CD4-positive, alpha-beta T cell treated with Interleukin-21 for 1 hour (primary cell): ENCODE measurements at places on chromosomes 6 and 20.

DNA sequence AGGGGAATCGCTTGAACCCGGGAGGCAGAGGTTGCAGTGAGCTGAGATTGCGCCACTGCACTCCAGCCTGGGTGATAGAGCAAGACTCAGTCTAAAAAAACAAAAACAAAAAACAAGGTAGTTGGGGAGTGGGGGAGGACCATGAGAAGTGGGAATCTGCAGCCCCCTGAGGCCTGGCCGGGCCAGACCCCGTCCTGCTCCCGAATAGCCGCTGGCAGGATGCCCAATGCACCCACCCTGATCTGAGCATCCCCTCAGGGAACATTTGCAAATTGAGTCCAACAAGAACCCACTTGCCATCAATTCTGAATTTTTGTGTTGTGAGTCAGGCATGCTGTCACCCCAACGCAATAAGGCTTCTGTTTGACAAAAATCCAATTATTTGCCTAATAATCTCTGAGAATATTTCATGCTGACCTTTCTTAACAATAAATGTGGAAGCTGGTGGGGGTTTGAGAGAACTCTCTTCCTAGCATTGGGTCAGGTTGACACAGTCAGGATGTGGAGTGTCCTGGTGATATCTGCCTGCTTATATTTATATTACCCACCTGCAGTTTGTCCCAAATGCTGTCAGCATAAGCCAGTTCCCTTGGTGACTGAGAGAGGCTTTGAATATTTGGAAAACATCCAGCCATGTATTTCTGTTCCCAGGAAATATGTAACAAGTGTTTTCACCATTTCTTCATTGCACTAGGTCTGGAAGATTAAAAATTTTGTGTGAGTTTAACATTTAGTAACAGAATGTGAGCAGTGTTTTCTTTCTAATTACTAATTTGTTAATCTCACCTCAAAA, 28.4 kb upstream of the FRMD1 start:
- DNase-seq = no peak

GRCh38 chr6:108247965-108248536, 12.8 kb downstream of the SNX3 start:
- DNase-seq = no peak

- DNase-seq = no peak
Observed at GRCh38 chr6:160035693-160036330, 66.9 kb downstream of the IGF2R start.

- no peak for DNase-seq
Observed at GRCh38 chr6:53566755-53567154, 21.9 kb upstream of the GCLC start.

GRCh38 chr20:50730765-50731054, 670 bp upstream of the PARD6B start:
- DNase-seq = no peak

DNA sequence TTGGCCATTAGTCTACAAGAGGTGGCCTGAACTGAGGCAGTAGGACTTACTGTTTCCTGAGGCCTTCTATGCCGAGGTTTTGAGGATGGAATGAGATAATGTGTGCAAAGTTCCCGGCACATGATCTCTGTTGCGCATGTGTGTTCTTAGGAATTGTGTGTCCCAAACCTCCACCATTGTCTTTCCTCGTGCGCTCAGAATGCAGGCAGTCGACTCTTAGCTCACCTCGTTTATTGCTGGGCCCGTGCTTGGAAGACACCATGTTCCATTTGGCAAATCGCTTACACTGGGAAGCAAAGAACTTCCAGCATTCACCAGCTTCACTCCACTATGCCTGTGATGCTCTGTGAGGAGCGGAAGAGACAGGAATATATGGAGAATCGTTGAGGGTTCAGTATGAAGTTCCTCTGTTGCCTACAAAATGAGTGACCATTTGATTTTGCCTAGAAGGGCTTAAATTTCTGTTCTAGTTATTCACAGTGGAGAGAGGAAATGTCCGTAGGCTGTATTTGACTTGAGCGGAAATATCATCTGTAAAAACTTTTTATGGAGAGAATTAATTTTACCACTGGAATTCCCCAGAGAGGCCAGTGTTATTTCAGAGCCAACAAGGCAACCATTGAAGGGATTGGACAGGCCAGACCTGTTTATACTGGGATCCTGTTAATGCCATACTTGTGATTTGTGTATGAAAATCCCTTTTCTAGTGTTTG, 75.7 kb upstream of the CLDN20 start:
- no peak for DNase-seq

DNA sequence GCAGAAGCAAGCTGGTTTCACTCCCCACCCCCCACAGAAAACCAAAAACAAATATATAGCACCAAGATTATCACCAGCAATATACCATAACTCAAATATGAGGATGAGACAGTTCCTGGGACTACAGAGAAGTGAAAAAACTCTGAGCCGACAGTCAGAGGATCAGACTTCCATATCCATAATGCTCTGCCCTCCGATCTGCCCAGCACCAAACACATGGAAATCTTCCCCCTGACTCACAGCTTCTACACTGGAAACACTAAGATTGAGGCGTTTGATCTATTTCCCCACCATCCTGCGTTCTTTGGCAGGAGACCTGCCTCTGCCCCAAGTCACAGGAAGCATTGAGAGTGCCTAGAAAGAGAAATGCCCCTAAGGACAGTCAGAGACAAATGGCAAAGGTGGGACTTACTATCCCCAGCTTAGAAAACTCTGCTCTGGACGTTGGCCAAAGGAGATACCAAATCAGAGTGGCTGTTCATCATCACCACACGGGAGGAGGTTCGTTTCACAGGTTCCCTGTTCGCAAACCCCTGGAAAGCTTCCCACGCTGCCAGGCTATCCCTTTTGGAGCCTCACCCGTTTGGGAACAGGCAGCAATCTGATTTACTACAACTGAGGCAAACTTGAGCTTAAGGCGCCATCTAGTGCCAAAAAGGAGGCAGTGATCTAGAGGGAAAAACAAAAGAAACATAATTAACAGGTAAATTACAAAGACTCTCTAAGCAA, 48.7 kb upstream of the SRSF6 start:
- no peak for DNase-seq

- no peak for DNase-seq
Observed at GRCh38 chr20:40370800-40371199, 318.2 kb downstream of the MAFB start.

- DNase-seq = no peak
Observed at GRCh38 chr20:49320460-49320859, 42.6 kb upstream of the ZNFX1 start.

DNA sequence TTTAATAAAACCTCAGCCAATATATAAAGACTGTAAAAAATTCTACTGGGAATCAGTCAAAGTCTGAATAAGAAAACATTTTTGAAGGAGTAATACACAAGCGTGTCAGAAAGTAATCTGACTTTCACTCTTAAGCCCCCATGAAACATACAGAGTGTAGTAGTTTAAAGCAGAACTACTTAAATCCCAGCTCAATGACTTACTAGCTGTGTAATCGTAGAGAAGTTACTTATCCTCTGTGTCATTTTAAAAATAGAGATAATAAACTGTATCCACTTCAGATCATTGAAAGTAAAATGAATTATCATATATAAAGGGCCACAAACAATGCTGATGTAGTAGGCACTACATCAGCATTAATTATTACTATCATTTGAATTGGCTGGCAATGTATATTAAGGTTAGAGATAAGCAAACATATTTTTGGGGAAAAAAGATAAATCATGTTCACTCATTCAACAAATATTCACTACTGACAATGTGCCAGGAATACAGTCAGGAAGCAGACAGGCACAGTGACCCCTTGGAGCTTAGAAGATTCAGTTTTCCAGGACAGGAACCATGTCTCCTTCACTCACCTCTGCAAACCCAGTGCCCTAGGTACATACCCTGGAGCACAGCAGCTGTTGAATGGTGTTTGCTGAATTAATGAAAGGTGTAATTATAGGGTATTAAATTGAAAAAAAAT, 14.4 kb downstream of the REPS1 start:
- DNase-seq = no peak

DNA sequence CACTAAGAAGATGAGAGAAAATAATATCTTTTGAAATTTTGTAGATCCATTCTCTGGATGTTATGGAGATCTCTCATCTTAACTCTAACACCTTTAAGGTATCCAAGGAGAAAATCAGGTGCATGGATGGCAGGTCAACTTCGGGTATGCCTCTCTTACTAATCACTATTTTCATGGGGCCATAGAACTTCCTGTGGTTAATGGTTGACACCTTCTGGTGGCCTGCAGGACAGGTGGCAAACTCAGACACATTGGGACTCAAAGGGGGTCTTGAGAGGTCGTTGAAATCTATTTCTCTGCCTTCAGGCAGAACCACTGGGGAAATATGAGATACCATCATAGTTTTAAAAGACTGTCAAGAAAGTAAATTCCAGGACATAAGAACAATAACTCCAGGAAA, 76.5 kb downstream of the ADAT2 start:
- no peak for DNase-seq

GRCh38 chr20:2285613-2286012, 10.2 kb upstream of the TGM3 start:
- DNase-seq = no peak

- no peak for DNase-seq
Observed at GRCh38 chr6:124164343-124164742, 360.7 kb downstream of the NKAIN2 start.

DNA sequence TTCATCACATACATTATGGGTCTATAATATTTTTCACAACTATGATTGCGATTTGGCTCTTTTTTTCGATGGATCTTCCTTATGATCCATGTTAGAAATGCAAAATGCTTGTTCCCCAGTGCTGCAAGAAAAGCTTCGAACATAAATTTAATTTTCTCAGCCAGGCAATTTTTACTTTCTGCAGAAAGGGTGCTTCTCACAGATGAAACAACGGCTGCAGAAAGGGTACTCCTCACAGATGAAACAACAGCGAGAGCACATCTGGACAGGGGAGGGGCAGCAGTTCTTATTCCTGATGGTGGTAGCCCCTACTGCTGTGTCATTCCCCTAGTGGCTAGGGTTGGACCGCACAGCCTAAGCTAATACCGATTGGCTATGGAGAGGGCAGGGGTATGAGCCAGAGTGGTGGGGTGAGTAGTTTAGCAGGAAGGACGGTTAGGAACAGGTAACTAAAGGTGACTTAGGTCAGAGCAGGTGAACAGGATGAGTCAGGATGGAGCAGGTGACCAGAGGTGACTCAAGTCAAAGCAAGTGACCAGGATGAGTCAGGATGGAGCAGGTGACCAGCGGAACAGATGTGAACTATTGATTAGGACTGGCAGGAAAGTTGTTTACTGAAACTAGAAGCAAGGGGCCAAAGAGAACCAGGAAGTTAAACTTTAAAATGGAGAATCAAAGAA, 13.4 kb upstream of the TREML4 start:
- no peak for DNase-seq

- no peak for DNase-seq
Observed at GRCh38 chr6:158758451-158758860, 60.7 kb downstream of the EZR start.

DNA sequence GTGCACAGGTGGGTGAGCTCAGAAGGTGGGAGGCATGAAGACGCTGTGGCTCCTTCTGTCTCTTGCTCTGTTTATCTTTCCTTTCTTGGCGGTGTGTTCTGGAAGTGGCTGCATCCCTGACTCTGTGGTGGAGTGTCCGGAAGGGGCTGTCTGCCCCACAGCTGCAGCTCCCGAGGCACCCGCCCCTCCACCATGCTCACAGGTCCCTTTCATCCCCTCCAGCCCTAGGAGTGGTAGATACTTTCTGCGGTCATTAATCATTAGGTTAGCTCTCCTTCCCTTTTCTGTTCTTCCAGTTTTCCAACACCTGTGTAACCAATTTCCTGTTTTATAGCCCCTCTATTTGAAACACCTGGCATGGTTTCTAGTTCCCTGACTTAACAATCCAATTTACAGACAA, 65.6 kb downstream of the GJA10 start:
- DNase-seq = no peak

DNA sequence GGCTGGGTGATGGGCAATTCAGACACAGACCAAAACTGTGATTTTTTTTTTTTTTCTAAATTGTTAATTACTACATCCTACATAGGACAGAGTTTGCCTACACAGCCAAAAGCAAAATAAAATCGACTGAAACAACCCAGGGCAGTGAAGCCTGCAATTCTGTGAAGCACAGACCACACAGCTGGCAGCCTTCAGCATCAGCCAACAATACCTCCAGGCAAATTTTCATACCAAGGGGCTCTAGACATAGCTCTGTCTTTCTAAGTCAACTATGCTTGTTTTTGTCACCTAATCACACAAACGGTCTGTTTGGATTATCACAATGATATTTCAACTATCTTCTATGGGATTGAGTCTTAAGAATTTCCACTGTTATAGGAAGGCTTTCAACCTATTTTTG, 17.6 kb downstream of the RMND1 start:
- no peak for DNase-seq

GRCh38 chr20:4455996-4456395, 265.7 kb upstream of the PRND start:
- no peak for DNase-seq

GRCh38 chr6:37540029-37540352, 40.3 kb upstream of the CCDC167 start:
- DNase-seq = no peak

DNA sequence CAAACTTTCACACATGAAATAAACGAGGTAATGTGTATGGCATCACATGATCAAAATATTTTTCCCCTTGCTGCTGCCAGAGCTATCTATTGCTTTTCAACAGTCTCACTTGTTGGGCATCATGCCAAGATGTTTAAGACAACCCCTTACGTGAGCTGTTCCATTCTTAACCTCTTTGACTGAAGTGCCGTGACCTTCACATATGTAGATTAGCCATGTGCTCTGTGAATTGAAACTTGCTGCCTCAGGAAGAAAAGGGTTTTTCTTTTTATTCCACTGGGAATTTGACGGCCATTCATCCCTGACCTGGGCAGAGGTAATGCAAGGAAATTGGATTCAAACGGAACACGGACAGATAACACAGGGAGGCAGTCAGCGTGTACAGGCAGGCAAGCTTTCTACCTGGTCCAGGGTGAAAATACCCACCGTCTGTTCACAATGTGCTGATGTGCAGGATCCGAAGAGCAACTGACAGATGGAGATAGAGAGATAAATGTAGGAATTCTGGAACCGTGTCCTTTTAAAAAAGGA, 14.2 kb downstream of the ARID1B start:
- DNase-seq = peak; percentile 44

DNA sequence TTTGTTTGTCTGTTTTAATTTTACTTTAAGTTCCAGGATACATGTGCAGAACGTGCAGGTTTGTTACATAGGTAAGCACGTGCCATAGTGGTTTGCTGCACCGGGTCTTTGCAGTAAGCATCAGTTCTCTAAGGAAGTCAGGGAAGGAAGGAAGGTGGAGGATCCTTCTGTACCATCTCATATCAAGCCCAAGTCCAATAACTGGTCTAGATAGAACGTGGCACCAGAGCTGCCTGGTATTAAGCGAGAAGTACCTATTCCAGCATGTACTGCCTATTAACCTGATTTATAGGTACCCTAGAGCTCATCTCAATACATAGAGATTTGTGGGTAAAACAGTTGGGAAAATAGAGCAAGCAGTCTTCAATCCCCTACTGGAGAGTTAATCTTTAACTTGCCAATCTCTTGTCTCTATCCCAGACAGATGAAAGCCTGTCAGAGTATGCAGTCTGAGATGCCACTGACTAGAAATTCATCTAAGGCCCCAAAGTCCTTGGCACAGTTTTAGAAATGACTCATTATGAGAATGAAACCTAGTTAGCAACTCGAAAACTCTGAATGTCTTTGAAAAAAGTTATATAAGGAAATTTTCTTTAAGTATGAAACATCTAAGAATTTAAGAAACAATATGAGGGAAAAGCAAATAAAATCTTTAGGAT, 144.9 kb downstream of the TFAP2A start:
- DNase-seq = no peak
